Posterior cingulate gyrus (tissue), 11 donors: ENCODE measurements at places on chromosomes 1 and 21.

DNA sequence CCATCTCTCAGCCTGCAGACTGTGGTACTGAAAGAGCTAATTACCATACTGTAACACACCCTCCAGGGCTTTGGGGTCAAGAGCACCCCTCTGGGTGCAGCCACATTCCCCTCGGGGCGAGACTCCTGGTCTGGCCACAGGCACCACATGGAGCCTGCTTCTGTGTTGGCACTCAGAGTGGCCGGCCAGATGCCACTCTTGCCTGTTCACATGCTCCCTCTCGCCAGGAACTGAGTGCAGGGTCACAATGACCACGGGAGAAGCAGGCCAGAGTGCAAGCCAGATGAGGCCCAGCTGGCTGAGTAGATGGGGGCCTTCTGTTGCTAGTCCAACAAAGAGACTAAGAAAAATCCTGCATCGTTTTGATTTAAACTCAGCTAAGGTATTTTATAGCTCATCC, 864.0 kb downstream of the KCNT2 start:
- no peak for DNase-seq

GRCh38 chr1:243930822-243931671, 81.0 kb upstream of the AKT3 start:
- no peak for DNase-seq

DNA sequence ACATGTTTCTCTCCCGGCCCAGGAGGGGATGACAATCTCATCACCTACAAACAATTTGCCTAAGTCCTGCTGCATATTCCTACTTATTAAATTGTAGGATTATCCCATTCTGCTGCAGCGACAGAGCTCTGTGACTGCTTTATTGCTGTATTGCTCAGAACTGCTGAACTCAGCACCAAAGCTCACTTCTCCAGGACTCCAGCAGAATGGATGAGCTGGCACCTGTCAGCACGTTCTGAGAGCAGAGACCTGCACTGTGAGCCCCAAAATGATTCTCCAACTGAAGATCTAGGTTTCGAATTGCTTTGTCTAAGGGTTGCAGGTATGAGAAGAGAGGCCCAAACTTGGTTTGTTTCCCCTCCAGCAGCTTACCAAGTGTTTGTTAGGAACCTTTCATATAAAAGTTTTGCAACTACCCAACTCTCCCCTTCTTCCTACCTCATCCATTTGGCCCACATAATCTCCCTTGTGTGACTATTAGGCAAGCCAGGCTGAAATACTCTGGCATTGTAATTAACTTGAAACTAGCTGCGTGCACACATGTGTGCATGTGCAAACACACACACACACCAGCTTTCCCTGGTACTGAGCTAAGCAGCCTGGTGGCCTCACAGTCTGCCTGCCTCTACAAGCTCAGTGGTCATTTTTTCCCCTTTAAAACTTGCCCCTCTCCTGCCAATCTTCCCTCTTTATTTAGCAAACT, 161.4 kb upstream of the CAMK1G start:
- DNase-seq, result no peak

DNA sequence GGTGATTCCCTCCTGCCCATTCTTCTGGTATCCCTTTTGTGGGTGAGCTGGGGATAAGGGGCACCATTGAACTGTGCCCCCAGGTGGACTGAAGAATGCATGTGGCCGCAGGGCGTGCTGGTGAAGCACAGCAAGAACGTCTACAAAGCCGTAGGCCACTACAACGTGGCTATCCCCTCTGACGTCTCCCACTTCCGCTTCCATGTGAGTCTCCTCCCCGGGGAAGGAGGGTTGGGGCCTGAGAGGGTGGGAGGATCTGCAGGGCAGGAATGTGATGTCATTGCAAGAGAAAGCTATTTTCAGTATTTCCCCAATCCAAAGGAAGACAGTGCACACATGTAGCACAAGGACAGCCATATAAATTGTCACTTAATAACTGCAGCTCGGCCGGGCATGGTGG, 7.5 kb upstream of the KPNA6 start:
- DNase-seq, result no peak

DNA sequence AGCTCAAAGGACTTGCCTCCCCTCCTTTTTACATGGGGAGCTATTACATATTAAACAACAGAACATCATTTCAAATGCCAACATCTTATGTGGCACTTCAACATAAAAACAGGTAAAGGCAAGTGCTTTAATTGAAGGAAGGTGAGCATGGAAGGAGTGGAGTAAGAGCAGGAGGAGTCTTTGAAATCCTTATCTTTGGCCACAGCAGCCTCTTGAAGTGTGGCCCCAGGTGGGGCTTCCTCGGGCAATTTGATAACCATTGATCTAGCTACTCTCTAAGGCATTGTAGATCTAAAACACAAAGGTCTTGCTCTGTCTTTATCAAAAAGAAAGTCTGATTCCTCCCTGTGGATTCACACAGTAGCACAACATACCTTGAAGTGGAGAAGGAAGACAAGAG, 70.9 kb upstream of the PPP2R5A start:
- DNase-seq, result no peak

- no peak for DNase-seq
These were observed 22.3 kb downstream of the KCND3 start for GRCh38 chr1:111967067-111967690.
